Keratinocyte (primary cell): ENCODE measurements at places on chromosomes 4 and X. TPM values are rescaled to one million over a fixed set of nuclear protein-coding genes. Genes with fewer than 3 reads are reported as not detected.

GRCh38 chr4:40736910-40737309, 12.8 kb upstream of the NSUN7 start:
- H3K4me1 ChIP-seq, result no peaks in the 10 kb centered on the region
- no peaks in the 10 kb centered on the region for H3K27me3 ChIP-seq
- no peak overlapping the region for H3K4me3 ChIP-seq
- no peak overlapping the region for H3K27ac ChIP-seq
- H3K36me3 ChIP-seq, result no peaks in the 10 kb centered on the region

DNA sequence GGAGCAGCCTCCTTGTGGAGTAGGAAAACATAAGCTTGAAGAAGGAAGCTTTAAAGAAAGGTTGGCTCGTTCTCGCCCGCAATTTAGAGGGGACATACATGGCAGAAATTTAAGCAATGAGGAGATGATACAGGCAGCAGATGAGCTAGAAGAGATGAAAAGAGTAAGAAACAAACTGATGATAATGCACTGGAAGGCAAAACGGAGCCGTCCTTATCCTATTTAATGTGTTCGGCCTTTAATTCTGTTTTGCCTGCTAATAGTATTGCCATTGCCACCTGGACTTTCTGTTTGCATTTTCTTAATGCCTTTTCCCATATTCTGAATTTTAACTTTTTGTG, 1.4 kb downstream of the TCEAL1 start:
- peak overlapping the region; percentile 65 for H3K27ac ChIP-seq
- no peaks in the 10 kb centered on the region for H3K36me3 ChIP-seq
- DNase-seq, result no peak
- H3K27me3 ChIP-seq, result no peaks in the 10 kb centered on the region

- H3K27me3 ChIP-seq, result no peaks in the 10 kb centered on the region
- H3K4me1 ChIP-seq, result no peaks in the 10 kb centered on the region
- H3K36me3 ChIP-seq, result no peaks in the 10 kb centered on the region
- H3K27ac ChIP-seq, result no peak overlapping the region
- H3K4me3 ChIP-seq, result no peak overlapping the region
Measured at GRCh38 chr4:36192922-36193321, 51.4 kb downstream of the ARAP2 start.

DNA sequence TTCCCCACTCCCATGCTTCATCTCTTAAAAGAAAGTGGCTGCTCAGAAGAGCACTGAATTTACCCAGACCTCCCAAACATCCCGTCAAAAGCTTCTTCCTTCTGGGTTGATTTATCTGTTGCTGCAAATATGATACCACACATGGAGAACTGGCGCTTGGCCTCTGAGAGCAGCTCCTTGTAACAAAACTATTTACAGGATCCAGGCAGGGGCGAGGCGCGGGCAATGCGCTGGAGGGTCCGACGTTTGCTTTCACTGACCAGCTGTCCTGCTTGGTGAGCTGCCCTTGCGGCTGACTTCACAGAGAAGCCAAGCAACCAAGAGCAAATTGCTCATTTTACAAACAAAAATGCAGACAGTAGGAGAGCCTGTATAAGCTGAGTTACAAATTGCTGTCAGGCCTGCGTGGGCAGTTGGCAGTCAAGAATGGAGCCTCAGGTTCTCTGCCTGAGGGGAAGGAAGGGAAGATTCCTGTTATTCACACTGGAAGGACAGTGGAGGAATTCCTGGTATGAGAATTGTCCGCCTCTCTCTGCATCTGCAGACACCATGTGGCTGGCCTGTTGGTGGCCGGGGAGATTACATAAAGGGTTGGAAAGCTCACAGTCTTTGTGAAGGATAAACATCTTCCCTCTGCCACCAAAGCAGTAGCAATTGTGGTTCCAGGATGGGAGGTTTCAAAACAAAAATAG, 192.2 kb upstream of the LEF1 start:
- peaks cover 3% of the 10 kb centered on the region for H3K27me3 ChIP-seq
- H3K4me3 ChIP-seq, result no peak overlapping the region
- H3K4me1 ChIP-seq, result peaks cover 3% of the 10 kb centered on the region
- H3K36me3 ChIP-seq, result no peaks in the 10 kb centered on the region

DNA sequence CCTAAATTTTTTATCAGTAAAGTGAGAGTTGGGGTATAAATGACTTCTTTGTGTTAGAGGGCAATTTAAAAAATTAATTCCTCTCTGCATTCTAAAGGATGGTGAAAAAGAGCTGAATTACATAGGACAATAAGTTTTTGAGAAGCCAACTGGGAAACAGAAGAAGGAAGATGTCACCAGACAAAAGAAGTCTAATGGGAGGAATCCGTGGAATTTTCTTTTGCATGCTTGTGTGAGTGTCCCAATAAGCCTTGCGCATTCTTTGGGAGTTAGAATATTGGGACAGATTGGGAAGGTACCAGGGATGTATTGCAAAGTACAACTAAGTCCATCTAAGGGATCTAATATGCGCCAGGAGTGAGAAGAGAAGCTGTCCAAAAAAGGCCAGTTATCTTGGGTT, 35.1 kb upstream of the NR3C2 start:
- H3K27me3 ChIP-seq, result no peaks in the 10 kb centered on the region
- no peak overlapping the region for H3K4me3 ChIP-seq
- no peaks in the 10 kb centered on the region for H3K36me3 ChIP-seq
- H3K27ac ChIP-seq, result no peak overlapping the region

GRCh38 chr4:8908206-8908893, 36.7 kb upstream of the HMX1 start:
- H3K27me3 ChIP-seq, result peaks cover 3% of the 10 kb centered on the region
- H3K36me3 ChIP-seq, result no peaks in the 10 kb centered on the region
- DNase-seq, result no peak
- no peak overlapping the region for H3K27ac ChIP-seq

DRD5 gene
- not detected in 3 replicates for polyA plus RNA-seq

- no peak for DNase-seq
- no peaks in the 10 kb centered on the region for H3K4me1 ChIP-seq
- H3K4me3 ChIP-seq, result no peak overlapping the region
- H3K36me3 ChIP-seq, result no peaks in the 10 kb centered on the region
- H3K27me3 ChIP-seq, result no peaks in the 10 kb centered on the region
- H3K27ac ChIP-seq, result no peak overlapping the region
Measured at GRCh38 chrX:698206-698605, 67.6 kb downstream of the SHOX start.

RNF212 gene
- 0.16 to 0.28 TPM (median 0.24 TPM) in 3 replicates for polyA plus RNA-seq

DNA sequence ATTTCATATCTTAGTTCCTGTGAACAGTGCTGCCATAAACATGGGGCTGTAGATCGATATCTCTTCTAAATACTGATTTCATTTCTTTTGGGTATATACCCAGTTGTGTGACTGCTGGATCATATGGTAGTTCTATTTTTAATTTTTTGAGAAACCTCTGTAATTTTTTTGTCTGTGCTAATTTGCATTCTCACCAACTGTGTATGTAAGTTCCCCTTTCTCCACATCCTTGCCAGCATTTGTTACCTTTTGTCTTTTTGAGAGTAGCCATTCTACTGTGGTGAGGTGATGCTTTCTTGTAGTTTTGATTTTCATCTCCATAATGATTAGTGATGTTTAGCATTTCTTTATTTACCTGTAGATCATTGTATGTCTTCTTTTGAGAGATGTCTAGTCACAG, 2086.5 kb upstream of the TENM3 start:
- H3K4me3 ChIP-seq, result no peak overlapping the region
- H3K27me3 ChIP-seq, result no peaks in the 10 kb centered on the region
- DNase-seq, result no peak
- no peaks in the 10 kb centered on the region for H3K4me1 ChIP-seq
- H3K36me3 ChIP-seq, result no peaks in the 10 kb centered on the region

DNA sequence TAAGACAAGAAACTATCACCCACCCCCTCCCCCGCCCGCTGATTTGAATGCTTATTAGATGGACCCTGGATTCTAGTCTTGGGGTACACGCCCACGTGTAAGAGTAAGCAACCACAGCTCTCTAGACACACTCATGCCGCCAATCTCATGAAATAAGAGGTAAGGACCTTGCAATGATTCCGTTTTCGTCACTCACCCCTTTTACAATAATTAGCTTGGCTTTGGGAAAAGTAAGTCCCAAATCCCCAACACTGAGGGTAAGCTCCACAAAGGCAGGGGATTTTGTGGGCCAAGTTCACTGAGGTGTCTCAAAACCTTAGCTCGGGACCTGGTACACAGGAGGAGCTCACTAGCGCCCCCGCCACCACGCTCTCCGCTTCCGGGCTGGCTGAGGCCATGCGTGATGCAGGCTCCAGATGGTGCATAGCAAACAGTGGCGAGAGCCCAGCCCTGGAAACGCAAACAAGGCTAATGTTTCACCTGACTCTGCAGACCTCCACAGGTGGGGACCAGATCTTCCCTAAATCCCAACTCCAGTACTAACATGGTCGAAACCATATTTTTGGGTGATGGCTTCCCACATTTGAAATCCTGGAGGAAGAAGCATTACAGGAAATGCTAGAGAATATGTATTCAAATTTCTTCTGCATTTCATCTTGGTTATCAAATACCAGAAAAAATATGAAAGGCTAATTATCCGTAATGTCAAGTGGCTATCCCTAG, 4.1 kb downstream of the PLAC8 start:
- H3K36me3 ChIP-seq, result no peaks in the 10 kb centered on the region
- peaks cover 21% of the 10 kb centered on the region for H3K4me1 ChIP-seq
- peak overlapping the region; percentile 40 for H3K4me3 ChIP-seq
- H3K27me3 ChIP-seq, result no peaks in the 10 kb centered on the region
- H3K27ac ChIP-seq, result peak overlapping the region; percentile 84
- no peak for DNase-seq

DNA sequence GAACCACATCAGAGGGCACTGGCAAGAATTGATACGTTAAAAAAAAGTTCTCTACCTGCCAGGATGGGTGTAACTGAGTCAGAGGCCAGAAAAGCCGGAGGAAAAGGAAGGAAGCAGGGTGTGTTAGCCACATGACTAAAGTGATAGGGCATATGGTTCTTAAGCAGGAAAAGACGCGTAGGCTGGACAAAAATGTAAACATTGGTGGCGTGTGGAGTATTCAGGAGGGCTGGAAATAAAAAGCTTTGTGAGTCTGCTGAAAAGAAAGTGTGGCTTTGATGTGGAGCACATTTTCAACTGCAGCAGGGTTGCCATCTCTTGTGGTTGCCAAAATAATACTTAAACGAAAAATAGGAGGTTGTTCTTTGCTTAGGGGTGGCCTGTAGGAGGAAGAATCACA, 186.5 kb upstream of the RPL34 start:
- no peaks in the 10 kb centered on the region for H3K4me1 ChIP-seq
- no peak overlapping the region for H3K4me3 ChIP-seq
- H3K36me3 ChIP-seq, result no peaks in the 10 kb centered on the region
- no peak for DNase-seq

SH3RF1 gene
- polyA plus RNA-seq, result 4.6 to 16.8 TPM (median 9.5 TPM) in 3 replicates

DNA sequence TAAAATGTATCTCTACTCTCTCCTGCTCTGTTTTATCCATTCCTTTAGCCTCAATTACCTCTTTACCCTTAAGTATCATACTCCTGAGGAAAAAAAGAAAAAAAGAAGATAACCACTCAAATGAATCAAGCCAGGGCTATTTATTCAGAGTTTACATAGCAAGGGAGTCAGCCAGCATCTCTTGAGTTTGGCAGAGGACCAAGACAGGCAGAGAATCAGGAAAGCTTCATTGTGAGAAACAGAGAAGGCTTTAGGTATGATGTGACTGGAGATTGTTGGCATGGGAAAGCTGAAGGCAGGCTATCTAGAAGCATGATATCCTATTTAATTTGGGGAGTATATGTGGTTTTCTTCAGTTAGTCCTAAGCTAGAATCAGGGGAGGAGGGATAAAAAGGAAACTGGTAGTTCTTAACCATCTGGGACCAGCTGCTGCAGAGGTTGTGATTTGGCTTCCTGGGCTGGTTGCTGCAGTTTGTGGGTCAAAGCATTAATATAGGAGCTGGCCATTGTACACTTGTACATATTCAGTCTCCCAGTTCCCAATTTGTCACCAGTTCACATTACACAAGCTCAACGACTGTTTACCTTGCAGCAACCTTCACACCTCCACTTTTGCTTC, 11.2 kb downstream of the APELA start:
- H3K4me3 ChIP-seq, result no peak overlapping the region
- no peak for DNase-seq
- no peak overlapping the region for H3K27ac ChIP-seq
- H3K4me1 ChIP-seq, result no peaks in the 10 kb centered on the region

- no peaks in the 10 kb centered on the region for H3K27me3 ChIP-seq
- H3K4me3 ChIP-seq, result no peak overlapping the region
- DNase-seq, result peak; percentile 30
Measured at GRCh38 chr4:6942238-6942800, 32.7 kb downstream of the TBC1D14 start.

GRCh38 chr4:13218326-13218958, 265.7 kb downstream of the RAB28 start:
- H3K4me3 ChIP-seq, result no peak overlapping the region
- H3K4me1 ChIP-seq, result no peaks in the 10 kb centered on the region
- H3K27me3 ChIP-seq, result no peaks in the 10 kb centered on the region
- H3K27ac ChIP-seq, result no peak overlapping the region
- DNase-seq, result no peak

DNA sequence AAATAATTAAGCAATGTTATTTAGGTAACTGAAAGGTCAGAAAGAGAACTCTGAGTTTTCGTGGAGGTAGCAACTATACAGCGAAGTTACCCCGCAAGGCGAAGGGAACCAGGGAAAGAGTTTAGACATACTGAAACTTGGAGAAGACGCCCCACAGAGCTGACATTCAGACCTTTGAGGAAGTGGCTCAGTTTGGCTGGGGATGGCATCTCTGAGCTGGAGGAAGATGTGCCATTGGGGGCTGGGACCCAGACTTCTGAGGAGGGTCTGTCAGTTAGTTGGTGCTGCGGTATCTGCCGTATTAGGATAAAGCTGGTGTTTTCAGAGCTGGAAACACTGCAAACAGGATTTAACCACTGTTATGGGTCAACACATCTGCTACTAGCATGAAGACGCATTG, 156.6 kb downstream of the ANKRD50 start:
- no peak overlapping the region for H3K27ac ChIP-seq
- DNase-seq, result no peak
- H3K36me3 ChIP-seq, result no peaks in the 10 kb centered on the region

P2RY4 gene
- 0.06 to 0.09 TPM in 2 of 3 replicates, not detected in the other for polyA plus RNA-seq

- peaks cover 23% of the 10 kb centered on the region for H3K4me1 ChIP-seq
- no peak for DNase-seq
- peak overlapping the region; percentile 12 for H3K27ac ChIP-seq
Measured at GRCh38 chr4:124903995-124904722, 191.6 kb upstream of the ANKRD50 start.

GRCh38 chr4:125620066-125620860, 305.5 kb downstream of the FAT4 start:
- DNase-seq, result no peak
- no peak overlapping the region for H3K27ac ChIP-seq
- H3K4me3 ChIP-seq, result no peak overlapping the region
- no peaks in the 10 kb centered on the region for H3K27me3 ChIP-seq
- H3K36me3 ChIP-seq, result no peaks in the 10 kb centered on the region
